ENCODE measurements at places on chromosomes 11 and 22. TPM values are rescaled to one million over a fixed set of nuclear protein-coding genes. Genes with fewer than 3 reads are reported as not detected.
A peak's percentile ranks its signal among the peaks of the same experiment; 100 is the strongest.

DNA sequence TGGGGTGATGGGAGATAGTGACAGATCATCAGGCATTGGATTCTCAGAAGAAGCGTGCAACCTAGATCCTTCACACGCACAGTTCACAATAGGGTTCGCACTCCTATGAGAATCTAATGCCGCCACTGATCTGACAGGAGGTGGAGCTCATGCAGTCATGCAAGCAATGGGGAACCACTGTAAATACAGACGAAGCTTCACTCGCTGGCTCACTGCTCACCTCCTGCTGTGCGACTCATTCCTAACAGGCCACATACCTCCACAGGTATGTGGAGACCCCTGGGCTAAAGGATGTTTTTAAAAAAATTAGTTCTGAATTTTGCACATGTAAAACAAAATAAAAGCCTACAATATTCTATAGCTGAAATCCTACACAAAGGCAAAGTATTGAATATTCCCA lies 20.5 kb upstream of the TEAD1 start:
- no peak overlapping the region for H3K27ac ChIP-seq
- no peak for DNase-seq
- peaks cover 2% of the 10 kb centered on the region for H3K27me3 ChIP-seq
- no peak overlapping the region for H3K4me3 ChIP-seq
- H3K4me1 ChIP-seq: no peaks in the 10 kb centered on the region

Gene SIDT2
- 20.2 TPM for total RNA-seq

Gene KRTAP5-11
- total RNA-seq: not detected

Gene RGL4
- 38.5 TPM for total RNA-seq

DNA sequence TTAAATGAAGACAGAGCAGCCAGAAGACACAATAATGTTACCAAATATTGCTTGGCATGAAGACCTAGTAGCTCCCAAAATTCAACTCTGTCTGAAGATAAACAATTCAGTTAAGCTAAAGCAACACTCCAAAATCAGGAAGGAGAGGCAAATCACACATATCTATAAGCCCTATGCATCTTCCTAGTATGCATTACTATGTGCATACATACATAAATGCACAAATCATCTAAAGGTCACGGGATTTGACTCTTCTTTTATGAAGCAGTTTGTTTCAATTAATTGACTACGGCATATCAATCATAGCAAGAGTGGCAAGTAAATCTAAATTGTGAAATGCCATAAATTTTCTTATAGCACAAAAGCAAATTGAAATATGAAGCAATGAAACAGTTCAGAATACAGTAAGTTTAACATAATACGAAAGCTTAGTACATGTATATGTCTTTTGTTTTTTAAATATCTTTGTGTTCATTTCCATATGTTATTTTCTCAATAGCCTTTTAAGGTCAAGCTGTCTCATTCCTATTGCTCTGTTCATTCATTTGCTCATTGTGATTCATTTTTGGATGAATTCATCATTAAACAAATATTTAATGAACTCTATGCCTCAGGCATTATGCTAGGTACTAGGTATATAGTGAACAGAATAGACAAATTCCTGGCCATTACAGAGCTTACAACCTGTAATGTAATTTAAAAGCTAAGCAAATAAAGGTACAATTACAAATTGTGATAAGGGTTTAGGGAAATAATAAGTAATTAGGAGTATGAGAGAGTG lies 540.5 kb downstream of the DLG2 start:
- DNase-seq: no peak
- H3K36me3 ChIP-seq: no peaks in the 10 kb centered on the region
- H3K27ac ChIP-seq: no peak overlapping the region
- no peak overlapping the region for H3K4me3 ChIP-seq
- no peaks in the 10 kb centered on the region for H3K27me3 ChIP-seq

DNA sequence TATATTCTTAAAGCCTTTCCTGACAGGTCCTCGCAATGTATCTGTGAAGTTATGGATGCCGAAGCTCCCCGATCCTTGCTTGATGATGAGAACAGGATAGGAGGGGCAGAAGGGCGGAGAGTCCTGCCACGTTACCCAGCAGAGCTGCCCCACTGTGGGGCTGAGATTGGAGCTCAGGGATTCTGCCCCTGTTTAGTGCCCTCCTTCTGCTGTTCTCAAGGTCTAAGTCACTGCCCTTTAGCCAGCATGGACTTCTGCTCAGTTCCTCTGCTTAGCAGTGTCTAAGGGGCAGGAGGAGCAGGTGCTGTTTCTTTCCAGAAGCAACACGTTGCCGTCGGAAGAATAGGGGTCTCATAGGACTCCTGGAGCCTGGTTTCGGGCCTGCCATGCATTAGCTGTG lies 164.2 kb upstream of the B3GAT1 start:
- no peaks in the 10 kb centered on the region for H3K36me3 ChIP-seq
- H3K27me3 ChIP-seq: peaks cover 13% of the 10 kb centered on the region
- H3K4me1 ChIP-seq: no peaks in the 10 kb centered on the region
- no peak overlapping the region for H3K27ac ChIP-seq
- DNase-seq: peak; percentile 9
- no peak overlapping the region for H3K4me3 ChIP-seq

DNA sequence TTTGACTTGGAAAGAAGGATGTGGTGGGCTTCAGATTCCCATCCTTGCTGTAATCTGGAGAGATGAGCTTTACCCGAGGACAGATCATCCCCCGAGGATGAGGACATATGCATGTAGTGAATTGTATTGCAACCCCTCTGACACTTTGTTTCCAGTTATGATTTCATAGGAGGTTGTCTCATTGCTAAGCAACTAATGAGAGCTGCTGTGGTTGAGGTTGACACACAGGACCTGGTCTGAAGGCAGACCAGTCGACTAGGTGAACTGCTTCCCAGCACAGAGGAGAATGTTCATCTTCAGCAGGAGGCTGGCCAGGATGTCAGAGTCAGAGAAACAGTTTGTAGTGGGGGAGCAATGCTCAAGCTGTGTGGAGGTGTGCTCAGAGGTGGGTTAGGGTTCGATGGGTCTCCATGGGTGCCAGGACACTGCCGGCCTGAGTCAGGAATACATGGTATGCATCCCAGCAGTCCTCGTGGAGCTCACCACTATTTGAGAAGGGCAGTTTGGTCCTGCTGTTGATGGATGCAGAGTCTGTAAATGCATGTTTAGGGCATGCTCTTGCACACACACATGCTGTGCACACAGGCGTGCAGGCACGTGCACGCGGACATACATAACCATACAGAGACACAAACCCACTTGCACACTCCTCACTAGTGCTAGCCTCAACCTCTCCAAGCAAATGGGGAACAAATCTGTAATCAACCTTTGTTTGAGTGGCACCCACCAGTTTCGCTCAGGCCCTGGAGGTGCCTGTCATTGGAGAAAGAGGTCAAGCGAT lies 153.7 kb downstream of the TBC1D22A start:
- H3K27me3 ChIP-seq: no peaks in the 10 kb centered on the region
- no peak for DNase-seq
- H3K4me3 ChIP-seq: no peak overlapping the region
- no peak overlapping the region for H3K27ac ChIP-seq
- peaks cover 13% of the 10 kb centered on the region for H3K4me1 ChIP-seq

DNA sequence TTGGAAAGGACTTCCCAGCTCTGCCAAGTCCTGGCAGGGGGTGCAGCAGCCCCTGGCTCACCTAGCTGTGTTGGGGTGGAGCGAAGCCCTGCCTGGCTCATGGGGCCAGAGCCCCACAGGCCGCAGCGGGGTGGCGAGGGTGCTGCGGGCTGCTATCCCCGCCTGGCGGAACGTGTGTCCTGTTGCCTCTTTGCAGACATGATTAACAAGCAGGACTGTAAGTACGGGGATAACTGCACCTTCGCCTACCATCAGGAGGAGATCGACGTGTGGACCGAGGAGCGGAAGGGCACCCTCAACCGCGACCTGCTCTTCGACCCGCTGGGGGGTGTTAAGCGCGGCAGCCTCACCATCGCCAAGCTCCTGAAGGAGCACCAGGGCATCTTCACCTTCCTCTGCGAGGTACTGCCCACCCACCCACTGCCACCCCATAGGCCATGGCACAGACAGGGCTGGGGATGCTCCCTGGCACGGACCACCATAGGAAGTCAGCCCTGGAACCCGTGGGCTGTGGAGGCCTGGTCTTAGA lies 35.9 kb upstream of the TEF start:
- H3K27ac ChIP-seq: no peak overlapping the region
- no peaks in the 10 kb centered on the region for H3K27me3 ChIP-seq
- H3K4me3 ChIP-seq: no peak overlapping the region
- peaks cover 29% of the 10 kb centered on the region for H3K36me3 ChIP-seq

Gene NXPE2
- not detected for total RNA-seq

- no peaks in the 10 kb centered on the region for H3K36me3 ChIP-seq
- no peak for DNase-seq
- no peaks in the 10 kb centered on the region for H3K4me1 ChIP-seq
- H3K27ac ChIP-seq: no peak overlapping the region
- peaks cover 4% of the 10 kb centered on the region for H3K27me3 ChIP-seq
These were observed 19.9 kb downstream of the IFT27 start for GRCh38 chr22:36756031-36756430.

GRCh38 chr11:11296434-11296833 lies 56.6 kb downstream of the CSNK2A3 start:
- no peaks in the 10 kb centered on the region for H3K27me3 ChIP-seq
- no peak for DNase-seq
- no peaks in the 10 kb centered on the region for H3K4me1 ChIP-seq
- no peak overlapping the region for H3K4me3 ChIP-seq
- no peaks in the 10 kb centered on the region for H3K36me3 ChIP-seq

DNA sequence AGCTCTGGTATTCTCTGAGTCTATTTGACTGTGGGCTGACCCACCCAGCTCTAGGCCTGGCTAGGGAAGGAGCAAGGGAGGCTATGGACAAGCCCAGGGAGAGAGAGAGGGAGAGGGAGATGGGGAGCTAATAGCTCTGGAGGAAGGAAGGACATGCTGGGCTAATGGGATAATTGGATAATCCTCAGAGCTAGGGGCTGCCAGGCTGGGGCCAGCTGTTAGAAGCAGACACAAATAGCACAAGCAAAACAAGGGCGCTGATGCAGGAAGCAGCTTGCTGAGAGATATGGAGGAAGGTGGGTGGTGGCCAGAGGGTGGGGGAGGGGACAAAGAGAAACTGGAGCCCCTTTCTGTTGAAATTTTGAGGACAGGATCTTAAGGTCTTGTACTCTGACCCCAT lies 23.2 kb downstream of the ADORA2A start:
- no peaks in the 10 kb centered on the region for H3K36me3 ChIP-seq
- peaks cover 12% of the 10 kb centered on the region for H3K4me1 ChIP-seq
- no peak for DNase-seq
- H3K27me3 ChIP-seq: no peaks in the 10 kb centered on the region
- H3K4me3 ChIP-seq: no peak overlapping the region

Gene STK33
- total RNA-seq: 3.9 TPM

DNA sequence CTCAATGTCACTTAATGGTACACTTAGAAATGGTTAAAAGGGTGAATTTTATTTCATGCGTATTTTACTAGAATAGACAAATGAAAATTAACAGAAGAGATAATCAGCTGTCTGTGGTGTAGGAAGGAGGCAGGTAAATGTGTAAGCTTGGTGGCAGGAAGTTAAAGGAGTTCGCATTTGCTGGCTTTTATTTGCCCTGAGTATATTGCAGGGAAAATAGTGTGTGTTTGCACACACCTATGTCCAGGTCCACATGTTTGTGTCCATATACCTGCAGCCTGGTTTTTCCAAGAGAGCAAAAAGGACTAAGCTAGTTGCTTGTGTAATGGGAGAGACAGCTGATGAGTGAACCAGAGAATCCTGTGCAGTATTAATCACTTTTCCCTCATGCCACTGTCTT lies 16.0 kb downstream of the NTM start:
- DNase-seq: no peak
- no peak overlapping the region for H3K27ac ChIP-seq
- H3K4me1 ChIP-seq: no peaks in the 10 kb centered on the region
- H3K27me3 ChIP-seq: no peaks in the 10 kb centered on the region
- H3K4me3 ChIP-seq: no peak overlapping the region
- H3K36me3 ChIP-seq: no peaks in the 10 kb centered on the region

- DNase-seq: no peak
- H3K4me3 ChIP-seq: no peak overlapping the region
- no peaks in the 10 kb centered on the region for H3K36me3 ChIP-seq
- no peaks in the 10 kb centered on the region for H3K27me3 ChIP-seq
- H3K27ac ChIP-seq: peak overlapping the region; percentile 57
These were observed 4.0 kb upstream of the PTGDR2 start for GRCh38 chr11:60859616-60860250.

- H3K36me3 ChIP-seq: peaks cover 46% of the 10 kb centered on the region
- peaks cover 2% of the 10 kb centered on the region for H3K4me1 ChIP-seq
- H3K27ac ChIP-seq: no peak overlapping the region
- DNase-seq: no peak
- H3K4me3 ChIP-seq: no peak overlapping the region
These were observed 12.2 kb downstream of the SC5D start for GRCh38 chr11:121304759-121305158.

Gene PDGFB
- total RNA-seq: 0.34 TPM

- no peak overlapping the region for H3K27ac ChIP-seq
- no peaks in the 10 kb centered on the region for H3K4me1 ChIP-seq
- H3K27me3 ChIP-seq: no peaks in the 10 kb centered on the region
- DNase-seq: no peak
- no peaks in the 10 kb centered on the region for H3K36me3 ChIP-seq
These were observed 94.6 kb upstream of the PGR start for GRCh38 chr11:101224221-101224620.

DNA sequence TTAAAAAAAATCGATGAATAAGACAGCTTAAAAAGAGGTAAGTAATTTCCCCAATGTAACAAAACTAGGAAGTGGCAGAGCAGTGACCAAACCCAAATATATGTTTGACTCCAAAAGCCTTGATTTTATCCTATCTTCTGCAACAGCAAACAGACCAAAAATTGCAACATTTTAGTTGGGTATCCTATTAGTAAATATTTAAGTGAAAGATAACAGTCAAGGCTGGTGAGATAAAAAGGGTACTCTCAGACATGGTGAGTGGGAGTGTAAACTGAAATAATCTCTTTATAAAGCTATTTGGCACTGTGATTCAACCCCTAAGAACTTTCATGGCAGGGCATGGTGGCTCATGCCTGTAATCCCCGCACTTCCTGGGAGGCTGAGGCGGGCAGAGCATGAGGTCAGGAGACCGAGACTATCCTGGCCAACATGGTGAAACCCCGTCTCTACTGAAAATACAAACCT lies 1.9 kb upstream of the RDX start:
- H3K4me3 ChIP-seq: no peak overlapping the region
- peaks cover 31% of the 10 kb centered on the region for H3K4me1 ChIP-seq
- H3K27ac ChIP-seq: no peak overlapping the region
- H3K27me3 ChIP-seq: no peaks in the 10 kb centered on the region
- no peak for DNase-seq

Gene HSPB2
- not detected for total RNA-seq

Gene P2RY2
- not detected for total RNA-seq

Gene APOL4
- 6.9 TPM for total RNA-seq

DNA sequence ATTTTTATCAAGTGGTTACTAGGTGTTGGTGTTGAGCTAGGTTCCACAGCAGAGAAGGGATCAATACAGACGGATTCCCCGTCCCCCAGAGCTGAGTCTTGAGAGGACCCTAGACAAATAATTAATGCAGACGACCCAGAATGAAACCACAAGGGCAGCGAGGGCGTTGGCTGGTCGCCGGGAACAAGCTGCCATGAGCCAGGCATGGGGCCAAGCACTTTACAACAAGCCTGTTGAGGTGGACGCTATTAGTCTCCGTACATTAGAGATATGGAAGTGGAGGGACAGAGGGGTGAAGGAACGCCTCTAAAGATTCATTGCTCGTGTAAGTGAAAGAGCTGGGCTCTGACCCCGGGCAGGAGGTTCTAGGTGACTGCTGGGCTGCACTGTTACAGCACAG lies 77.1 kb upstream of the EIF3D start:
- no peak overlapping the region for H3K27ac ChIP-seq
- DNase-seq: no peak
- H3K4me1 ChIP-seq: no peaks in the 10 kb centered on the region
- no peaks in the 10 kb centered on the region for H3K36me3 ChIP-seq

GRCh38 chr11:134244593-134244992 lies 8.6 kb downstream of the THYN1 start:
- no peak overlapping the region for H3K27ac ChIP-seq
- H3K4me3 ChIP-seq: no peak overlapping the region
